ENCODE measurements at places on chromosomes 2 and 18.
A peak's percentile ranks its signal among the peaks of the same experiment; 100 is the strongest.

GRCh38 chr2:96509114-96509846, 4.1 kb upstream of the NEURL3 start:
- DNase-seq: peak; percentile 26

- no peak for DNase-seq
Observed at GRCh38 chr2:230457073-230457768, 41.2 kb downstream of the SP100 start.

DNA sequence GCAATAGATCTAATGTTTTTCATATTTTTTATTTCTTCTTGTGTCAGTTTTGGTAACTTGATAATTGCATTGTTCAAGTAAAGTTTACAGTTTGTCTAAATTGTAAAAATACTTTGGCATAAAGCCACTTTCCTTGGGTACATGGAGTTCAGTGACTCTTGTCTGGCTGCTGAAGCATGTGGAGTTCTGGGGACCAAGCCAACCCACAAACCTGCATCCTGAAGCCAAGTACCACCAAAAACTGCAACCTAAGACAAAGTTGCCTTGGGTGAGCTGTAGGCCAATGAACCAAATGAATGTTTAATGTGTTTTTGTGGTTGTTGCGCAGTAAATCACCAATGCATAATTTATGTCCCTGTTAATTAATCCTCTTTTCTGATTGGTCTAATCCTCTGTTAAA, 872.6 kb downstream of the BCL11A start:
- no peak for DNase-seq

GRCh38 chr2:60885683-60886082, 4.3 kb downstream of the REL start:
- DNase-seq: no peak

DNA sequence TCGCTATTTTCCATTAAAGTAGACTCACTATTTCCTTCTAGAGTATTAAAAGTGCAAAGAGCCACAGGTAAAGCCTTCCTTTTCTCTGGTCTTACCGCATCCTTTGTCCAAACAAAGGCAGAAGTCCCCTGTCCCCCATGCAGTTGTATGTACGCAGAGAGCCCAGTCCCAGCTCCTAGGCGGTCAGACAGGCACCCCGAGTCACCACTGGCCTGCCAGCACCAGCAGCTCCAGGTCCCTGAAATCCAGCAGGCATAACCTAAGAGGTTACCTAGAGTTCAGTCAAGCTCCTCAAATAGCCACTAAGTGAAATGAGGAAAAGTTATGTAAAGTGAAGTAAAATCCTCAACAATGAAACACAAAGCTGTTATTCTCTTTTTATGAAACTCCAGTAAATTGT, 60.4 kb upstream of the TWIST2 start:
- no peak for DNase-seq

- DNase-seq: no peak
Observed at GRCh38 chr2:88069117-88069516, 1.5 kb downstream of the SMYD1 start.

DNA sequence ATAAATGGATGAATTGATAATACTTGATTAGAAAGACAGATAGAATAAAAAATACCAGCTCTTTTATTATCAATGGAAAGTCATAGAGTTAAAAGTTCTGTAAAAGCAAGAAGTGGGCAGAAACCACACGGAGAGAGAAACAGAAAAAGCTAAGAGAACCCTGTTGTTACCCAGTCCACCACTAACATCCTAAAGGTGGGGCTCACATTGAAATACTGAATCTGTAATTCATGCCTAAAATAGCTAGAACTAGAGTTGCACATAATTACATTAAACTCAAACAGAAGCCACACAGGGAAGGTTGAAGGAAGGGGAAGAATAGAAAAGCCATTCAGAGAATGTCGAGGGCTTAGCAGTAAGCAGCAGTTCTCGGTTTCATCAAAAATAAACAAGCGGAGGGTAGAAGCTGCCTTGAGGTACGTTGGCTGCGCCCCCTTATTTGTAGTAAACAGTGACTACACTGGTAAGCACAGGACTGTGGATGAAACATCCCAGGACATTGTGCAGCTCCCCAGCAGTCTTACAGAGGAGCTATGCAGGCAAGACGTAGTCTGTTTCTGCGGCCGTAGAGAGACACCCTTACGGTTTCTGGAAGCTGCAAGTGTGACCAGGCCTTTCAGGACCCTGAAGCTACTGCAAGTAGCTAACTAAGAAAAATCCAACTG, 1247.0 kb upstream of the GYPC start:
- DNase-seq: no peak

DNA sequence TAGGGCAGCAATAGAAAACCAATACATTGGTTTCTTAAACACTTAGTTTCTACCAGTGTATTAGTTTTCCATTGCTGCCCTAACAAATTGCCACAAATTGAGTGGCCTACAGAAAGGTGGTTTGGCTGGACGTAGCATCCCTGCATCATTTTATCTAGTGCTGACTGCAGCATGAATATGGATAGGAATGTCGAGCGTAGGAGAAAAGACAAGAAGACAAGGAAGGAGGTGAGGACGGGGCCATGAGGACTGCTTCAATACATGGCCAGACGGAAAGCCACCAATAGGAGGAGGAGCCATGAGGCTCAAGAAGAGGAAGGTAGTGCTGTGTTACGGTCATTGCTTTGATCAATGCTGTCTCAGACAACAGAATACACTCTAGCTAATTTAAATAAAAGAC, 154.5 kb upstream of the NDUFV2 start:
- no peak for DNase-seq

- DNase-seq: no peak
Observed at GRCh38 chr2:44555700-44556099, 194.0 kb downstream of the CAMKMT start.

DNA sequence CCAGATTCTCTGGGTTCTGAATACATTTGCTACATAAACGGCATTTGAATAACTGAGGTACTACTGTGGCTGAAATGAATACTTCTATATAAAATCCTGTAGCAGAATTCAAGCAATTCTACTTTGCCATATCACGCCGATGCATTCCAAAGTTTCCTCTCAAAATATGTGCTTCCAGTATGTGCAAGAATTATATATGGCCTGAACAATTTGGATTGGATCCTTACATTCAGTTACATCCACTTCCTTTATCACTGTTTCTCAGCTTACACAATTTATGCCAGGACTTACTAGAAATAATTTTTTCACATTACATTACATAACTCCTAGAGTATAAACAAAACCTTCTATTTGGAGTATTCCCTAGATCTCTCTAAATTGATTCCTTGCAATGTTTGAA, 46.3 kb upstream of the STAT4 start:
- DNase-seq: no peak

GRCh38 chr2:69538872-69539548, 101.8 kb upstream of the NFU1 start:
- DNase-seq: no peak

DNA sequence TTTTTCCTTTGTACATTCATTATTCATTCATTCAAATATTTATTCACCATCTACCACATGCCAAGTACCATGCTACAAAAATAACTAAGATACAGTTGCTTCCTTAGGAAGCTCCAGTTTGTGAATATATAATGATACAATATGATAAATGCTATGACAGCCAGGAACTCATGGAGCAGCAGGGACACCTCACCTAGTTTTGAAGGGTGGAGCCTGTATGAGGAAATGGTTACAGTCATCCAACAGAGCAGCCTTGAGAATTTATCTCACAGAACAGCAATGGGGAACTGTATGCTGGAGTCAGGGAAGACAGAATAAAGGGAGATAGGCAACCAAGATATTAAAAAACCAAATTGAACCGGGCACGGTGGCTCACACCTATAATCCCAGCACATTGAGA, 124.0 kb downstream of the OSBPL1A start:
- no peak for DNase-seq

DNA sequence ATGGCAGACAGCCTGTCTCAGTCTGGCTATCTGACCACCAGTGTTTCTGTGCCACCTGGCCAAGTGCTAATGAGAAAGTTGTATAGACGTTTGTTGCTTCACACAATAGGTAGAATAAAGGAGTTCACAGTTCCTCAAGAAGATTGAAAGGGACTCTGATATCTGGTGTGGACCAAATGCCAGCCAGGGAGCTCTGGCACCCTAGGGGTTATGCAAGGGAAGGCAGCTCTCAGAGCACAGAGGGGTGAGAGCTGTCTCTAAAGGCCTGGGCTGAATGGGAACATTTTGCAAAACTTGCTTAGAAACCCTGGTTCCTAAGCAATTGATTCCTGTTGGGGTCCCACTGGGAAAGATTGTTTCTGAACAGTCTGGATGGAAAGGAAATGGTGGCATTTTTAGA, 553.8 kb downstream of the EPHA4 start:
- DNase-seq: no peak

DNA sequence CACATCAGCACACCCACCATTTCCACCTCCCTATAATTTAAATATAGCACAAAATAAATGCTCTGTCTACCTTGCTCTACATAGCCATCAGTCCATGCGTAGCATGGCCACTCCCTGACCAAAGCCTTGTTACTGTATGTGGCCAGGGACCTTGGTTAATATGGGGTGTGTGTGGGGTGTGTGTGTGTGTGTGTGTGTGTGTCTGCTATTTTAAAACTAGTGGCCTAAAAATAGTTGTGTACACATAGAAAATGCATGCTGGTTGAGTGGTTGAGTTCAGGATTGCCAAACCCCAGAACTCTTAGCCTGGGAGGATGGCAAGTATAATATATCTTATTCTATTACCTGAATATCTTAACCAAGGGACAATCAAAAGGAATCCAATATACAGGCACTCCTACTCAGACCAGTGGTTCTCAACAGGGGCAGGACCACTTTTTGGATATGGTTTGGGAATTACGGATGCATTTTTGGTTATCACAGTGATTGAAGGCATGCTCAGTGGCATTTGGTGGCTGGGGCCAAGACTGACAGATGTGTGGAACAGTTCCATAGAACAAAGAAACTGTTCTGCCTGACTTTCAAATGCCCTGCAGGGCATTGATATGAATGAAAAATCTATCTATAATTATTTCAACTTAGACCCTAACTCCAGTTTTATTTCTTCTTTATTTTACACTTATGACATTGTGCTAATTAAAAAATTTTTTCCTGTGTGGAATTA, 72.3 kb upstream of the PSME4 start:
- no peak for DNase-seq

- DNase-seq: no peak
Observed at GRCh38 chr2:149183187-149183586, 144.7 kb downstream of the LYPD6B start.

DNA sequence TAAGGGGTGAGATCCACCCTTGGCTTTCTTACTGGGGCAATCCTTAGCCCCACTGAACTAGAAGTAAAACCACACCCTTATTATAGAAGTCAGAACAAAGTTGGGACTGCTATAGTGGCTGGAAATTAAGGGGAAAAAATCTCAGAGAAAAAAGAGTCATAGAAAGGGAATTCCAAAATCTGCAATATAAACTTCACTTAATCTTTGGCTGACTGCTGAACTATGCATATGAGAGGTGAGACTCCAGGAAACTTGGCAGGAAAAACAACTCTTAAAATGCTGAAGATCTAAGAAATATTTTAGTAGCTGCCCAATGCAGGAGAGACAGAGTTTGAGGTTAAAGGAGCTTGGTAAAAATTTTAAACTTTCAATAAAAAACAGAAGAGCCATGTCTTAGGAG, 201.8 kb upstream of the FN1 start:
- no peak for DNase-seq

- DNase-seq: no peak
Observed at GRCh38 chr2:108351889-108352288, 25.9 kb upstream of the SULT1C4 start.

DNA sequence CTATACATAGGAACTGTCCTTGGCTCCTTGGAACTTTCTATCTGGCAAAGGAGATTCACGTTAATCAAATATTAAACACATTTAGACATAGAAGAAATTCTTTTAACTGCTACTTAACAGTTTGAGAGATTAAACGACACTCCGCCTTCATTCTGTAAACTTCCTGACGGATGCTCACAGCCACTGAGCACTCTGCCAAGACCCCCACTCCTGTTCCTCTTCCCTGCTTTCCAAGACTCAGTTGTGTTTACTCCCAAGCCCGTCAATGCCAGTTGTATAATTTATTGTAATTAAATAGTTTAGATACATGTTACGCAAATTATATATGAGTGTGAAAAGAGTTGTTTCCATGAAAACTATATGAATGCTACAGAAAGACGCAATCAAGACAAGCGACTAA, 321.4 kb upstream of the EPHA4 start:
- DNase-seq: no peak

GRCh38 chr2:99159594-99159993, 4.8 kb downstream of the LIPT1 start:
- no peak for DNase-seq

DNA sequence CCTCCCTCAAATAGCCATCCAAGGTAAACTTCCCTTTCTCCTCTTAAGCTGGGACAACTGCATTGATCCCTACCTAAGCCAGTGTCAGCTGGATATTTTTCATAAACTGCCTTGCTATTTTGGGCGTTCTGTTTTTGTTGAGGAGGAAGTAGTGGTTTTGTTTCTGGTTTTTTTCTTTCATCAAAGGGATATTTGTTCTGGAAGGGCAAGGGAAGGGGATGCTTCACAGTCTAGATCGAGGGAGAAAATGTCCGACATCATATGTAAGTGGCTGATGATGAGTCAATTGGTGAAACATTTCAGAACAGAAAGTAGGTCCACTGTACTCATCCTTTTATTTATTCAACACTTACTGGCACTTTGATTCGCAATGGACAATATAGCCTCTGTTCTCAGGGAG, 31.0 kb downstream of the TANC1 start:
- no peak for DNase-seq

GRCh38 chr18:78971511-78972245, 7.9 kb upstream of the SALL3 start:
- DNase-seq: no peak

GRCh38 chr18:79786304-79786703, 11.4 kb upstream of the KCNG2 start:
- DNase-seq: no peak

GRCh38 chr2:26875065-26875634, 27.2 kb downstream of the DPYSL5 start:
- no peak for DNase-seq
